ENCODE measurements at places on chromosomes 11 and 22. TPM values are rescaled to one million over a fixed set of nuclear protein-coding genes. Genes with fewer than 3 reads are reported as not detected.

- no peak for DNase-seq
These were observed 42.4 kb upstream of the WEE1 start for GRCh38 chr11:9530901-9531625.

GRCh38 chr11:129543515-129544290 lies 168.1 kb downstream of the BARX2 start:
- DNase-seq = no peak

Gene NAALAD2
- total RNA-seq = 1.9 TPM

- DNase-seq = peak; percentile 61
These were observed 14.4 kb downstream of the IL18BP start for GRCh38 chr11:72012897-72013721.

DNA sequence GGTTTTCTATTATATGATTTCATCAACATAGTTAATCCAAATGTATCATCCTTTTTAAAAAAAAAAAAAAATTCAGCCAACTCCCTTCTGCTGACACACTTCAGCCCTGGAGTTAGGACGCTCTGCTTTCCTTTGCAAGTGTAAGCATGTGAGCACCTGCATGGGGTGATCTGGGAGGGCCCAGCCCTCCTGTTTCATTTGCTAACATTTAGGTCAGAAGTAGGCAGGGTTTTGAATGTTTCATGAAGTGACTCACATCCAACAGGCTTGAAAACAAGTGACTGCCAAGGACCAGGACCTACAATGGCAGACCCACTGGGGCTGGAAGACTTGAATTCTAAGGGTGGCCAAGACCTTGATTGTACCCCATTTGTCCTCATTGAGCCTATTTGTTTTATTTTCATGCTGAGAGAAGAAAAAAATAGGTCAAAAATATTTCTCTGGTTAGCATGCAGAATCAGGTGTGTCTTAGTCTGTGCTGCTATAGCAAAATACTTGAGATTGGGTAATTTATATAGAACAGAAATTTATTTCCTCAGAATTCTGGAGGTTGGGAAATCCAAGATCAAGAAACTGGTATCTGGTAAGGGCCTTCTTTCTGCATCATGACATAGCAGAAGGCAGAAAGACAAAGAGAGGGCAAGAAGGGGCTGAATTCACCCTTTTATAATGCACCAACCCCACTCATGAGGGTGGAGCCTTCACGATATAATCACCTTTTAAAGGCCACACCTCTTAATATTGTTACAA lies 137.6 kb downstream of the CD44 start:
- no peak for DNase-seq

All from fibroblast of villous mesenchyme (primary cell).